ENCODE measurements at places on chromosomes 1 and 21. TPM values are rescaled to one million over a fixed set of nuclear protein-coding genes. Genes with fewer than 3 reads are reported as not detected.

- DNase-seq = no peak
Measured at GRCh38 chr1:223393275-223394214, at the start of gene CCDC185. Gene CCDC185 (plus strand): TSS chr1:223393415. CDS start chr1:223393476, 61 bp downstream.

DNA sequence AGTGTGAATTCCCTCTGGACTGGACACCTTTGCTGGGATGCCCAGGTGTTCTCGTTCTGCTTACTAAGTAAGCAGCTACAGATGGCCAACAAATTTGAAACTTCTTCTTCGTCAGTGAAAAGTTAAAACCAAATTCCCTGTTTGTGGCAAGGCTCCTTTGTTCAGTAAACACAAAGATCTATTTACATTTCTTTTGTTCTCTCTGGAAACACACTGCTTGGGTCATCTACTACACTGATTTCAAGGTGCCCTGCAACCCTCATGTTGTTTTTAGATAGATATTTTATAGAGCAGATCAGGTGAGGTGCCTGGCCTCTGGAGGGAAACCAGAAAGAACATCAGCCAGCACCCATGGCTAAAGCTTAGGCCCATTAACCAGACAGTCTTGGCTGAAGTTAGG is 157.2 kb upstream of the UBE2U start:
- DNase-seq = no peak

- DNase-seq = no peak
Measured at GRCh38 chr1:50521703-50522102, 98.5 kb upstream of the DMRTA2 start.

DNA sequence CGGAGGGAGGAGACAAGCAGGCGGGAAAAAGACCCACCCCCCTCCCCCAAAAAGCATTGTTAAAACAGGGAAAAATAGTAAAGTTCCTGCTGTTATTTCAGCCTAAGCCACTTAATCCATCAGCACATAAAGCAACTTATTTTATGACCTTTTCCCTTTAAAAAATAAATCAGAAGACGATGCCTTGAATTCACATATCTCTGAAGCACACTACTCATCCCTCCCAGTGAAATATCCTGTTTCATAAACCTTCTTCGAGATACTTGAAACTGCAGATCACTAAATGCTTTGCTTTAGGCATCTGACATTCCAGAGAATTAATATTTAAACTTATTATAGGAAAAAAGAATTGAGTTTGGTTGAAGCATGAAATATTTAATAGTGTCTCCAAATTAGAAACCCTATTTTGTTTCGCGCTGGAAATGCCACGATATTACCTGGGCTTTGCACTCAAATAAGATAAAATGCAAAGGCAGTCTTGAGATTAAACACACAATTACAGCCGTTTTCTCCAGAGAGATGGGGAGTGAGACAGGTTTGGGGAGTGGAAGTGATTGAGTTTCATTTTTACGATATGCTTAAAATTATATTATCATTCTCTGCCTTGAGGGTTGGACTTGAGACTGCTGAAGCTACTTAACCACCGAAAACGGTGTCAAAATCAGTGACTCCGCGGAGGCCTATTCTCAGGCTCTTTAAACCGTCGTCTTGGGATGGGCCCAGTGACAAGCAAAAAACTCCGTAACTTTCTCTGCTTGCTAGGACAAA is 9.3 kb downstream of the GLIS1 start:
- DNase-seq = no peak

DNA sequence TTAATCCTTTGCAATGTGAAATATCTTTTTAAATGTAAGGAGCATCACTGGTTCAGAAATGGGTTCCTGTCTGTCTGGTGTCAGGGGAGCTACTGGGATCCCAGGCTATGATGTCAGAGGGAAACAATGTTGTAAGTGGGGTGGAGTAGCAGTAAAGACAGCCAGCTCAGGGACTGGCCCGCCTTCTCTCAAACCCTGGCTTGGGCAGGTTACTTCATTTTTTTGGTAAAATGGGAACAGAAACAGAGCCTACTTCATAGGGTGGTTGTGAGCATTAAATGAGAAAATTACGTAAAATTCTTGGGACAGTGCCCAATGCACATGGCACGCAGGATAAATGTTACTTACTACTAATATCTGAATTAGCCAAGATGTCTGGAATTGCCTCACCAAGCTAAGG is 30.7 kb upstream of the IL20 start:
- no peak for DNase-seq

- no peak for DNase-seq
Measured at GRCh38 chr1:180166436-180166800, 11.7 kb downstream of the QSOX1 start.

- DNase-seq = no peak
Measured at GRCh38 chr1:96865731-96866685, 144.4 kb downstream of the PTBP2 start.

DNA sequence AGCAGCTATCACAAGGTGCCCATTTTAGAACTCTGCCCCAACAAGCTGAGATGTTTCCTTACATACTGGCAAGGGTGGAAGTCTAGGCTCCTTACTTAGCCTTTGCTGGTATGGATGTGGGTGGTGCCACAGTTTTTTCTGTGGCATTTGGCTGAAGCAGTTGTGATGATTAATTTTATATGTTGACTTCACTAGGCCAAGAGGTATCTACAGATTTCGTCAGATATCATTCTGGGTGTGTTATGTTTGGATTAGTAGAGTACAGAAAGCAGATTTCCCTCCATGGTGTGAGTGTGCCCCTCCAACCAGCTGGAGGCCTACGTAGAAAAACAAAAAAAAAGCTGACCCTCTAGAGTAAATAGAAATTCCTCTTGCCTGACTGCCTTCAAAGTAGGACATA is 317.0 kb downstream of the BARHL2 start:
- DNase-seq = no peak

DNA sequence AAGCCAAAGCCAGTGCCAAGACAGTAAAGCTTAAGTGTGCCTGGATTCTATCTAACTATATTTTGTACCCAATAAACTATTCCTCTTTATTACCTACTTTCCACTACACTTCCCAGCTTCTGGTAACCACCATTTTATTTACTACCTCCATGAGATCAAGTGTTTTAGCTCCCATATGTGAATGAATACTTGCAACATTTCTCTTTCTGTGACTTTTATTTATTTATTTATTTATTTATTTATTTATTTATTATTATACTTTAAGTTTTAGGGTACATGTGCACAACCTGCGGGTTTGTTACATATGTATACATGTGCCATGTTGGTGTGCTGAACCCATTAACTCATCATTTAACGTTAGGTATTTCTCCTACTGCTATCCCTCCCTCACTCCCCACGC is 582.1 kb downstream of the AMY1C start:
- no peak for DNase-seq

The JAM2 gene
- total RNA-seq = 12.3 TPM

DNA sequence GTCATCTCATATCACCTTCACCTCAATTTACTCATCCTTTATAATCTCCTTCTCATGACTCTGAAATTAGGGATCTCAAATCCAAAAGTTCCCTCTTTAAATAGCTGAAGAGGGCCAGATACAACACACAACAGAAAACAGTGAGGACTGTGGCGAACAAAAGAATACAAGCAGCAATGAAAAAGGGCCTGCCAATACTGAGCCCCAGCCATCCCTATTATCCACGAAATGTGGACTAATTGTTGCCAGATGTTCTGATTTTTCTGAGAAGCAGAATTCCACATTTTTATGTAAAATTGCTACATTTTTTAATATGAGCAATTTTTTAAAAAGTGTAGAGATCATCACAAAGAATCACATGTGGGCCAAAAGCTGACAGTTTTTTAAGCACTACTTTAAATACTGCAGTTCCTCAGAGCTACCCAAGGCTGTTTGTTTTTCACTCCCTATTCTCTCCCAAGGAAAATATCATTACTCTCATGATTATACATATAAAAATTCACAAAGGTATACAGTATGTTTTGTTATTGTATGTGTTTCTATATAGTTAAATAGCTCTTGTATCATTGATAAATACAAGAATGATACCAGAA is 90.0 kb downstream of the ASH1L start:
- DNase-seq = no peak

The PTPRC gene
- total RNA-seq = 10.1 TPM

The TTC39A gene
- 14.9 TPM for total RNA-seq

DNA sequence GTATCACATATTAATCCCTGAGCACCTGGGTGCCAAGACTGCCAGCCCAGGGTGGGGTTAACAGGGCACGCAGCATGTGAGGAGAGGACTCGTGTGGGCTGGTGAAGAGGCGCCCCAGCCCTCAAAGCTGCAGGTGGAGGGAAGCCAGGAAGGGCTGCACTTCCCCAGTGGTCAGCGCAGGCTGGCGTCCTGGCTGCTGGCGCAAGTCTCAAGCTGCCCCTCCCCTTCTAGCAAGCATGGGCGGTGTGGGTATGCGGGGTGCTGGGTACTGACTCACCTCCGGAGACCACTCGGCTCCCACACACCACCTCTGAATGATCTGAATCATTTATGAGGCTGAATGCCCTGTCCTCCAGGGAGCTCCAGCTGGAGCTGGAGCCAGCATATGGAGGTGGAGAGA is 44.0 kb downstream of the EIF2D start:
- DNase-seq = no peak

- DNase-seq = no peak
Measured at GRCh38 chr1:28412731-28413130, 43.2 kb downstream of the PHACTR4 start.

The ITLN2 gene
- total RNA-seq = 6.3 TPM

The CADM3 gene
- 12.5 TPM for total RNA-seq

The ALX3 gene
- not detected for total RNA-seq

The SH2D1B gene
- not detected for total RNA-seq

- no peak for DNase-seq
Measured at GRCh38 chr1:236982380-236982779, 21.9 kb downstream of the MT1HL1 start.

DNA sequence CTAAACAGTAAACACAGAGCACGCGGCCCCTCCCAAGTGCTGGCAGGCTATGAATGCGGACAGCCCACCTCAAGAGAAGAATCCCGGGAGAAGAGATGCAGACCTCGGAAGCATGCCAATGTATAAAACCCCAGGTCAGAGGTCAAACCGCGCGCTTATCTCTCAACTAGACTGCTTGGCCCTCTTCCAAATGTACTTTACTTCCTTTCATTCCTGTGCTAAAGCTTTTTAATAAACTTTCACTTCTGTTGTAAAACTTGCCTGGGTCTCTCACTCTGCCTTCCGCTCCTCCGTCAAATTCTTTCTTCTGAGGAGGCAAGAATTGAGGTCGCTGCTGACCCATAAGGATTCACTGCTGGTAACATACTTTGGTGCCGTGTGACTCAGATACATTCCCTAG is 216.0 kb downstream of the S1PR1 start:
- DNase-seq = no peak

DNA sequence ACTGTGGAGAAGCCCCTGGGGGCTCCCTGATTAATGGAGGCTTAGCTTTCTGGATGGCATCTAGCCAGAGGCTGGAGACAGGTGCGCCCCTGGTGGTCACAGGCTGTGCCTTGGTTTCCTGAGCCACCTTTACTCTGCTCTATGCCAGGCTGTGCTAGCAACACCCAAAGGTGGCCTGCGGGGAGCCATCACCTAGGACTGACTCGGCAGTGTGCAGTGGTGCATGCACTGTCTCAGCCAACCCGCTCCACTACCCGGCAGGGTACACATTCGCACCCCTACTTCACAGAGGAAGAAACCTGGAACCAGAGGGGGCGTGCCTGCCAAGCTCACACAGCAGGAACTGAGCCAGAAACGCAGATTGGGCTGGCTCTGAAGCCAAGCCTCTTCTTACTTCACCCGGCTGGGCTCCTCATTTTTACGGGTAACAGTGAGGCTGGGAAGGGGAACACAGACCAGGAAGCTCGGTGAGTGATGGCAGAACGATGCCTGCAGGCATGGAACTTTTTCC is 24.8 kb downstream of the PCSK9 start:
- no peak for DNase-seq

DNA sequence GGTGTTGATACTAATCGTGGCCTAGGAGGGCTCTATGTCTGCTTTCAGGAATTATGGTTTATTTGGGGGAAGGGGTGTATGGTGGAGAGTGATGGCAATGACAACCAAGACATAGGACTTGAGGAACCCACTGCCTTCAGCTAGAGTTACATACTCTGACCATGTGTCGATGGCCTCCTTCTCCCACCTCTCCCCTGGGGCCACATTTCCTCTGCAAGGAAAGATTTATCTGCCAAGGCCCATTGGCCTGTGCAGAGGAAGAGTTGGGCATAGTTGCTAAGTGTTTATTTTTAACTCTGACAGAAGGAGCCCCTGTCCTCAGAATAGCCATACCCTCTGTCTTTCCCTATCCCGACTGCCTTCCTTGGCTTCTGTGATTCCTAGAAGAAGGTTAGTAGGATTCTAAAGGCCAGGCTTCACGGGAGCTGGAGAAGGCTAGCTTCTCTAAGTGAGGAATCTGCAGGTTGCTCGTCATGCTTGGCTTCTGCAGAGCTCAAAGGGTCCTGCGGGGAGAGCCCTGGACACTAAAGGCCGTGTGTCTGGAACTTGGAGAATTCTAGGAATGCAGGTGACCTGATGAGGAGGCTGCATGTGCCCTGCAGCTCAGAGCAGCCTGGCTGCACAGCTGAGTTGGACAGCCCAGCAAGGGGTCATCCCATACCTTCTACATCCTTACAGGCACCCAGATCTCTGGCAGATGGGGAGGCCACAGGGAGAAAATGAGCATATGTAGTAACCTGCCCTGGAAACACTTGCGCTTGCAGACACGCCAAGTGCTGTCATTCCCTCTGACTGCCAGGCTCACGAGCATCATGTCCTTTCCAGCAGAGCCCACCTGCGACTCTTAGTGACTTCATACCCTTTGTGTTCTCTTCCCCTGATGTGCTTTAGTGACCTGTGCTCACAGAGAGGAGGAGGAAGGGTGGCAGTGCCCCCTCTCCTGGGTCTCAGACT is 9.7 kb downstream of the MAPKAPK2 start:
- DNase-seq = no peak

The ARHGEF16 gene
- 1.5 TPM for total RNA-seq

The LIN28A gene
- total RNA-seq = not detected

The SLC45A1 gene
- total RNA-seq = 3.0 TPM

The SLFNL1 gene
- total RNA-seq = not detected

- no peak for DNase-seq
Measured at GRCh38 chr1:18546026-18546425, 65.3 kb downstream of the KLHDC7A start.

GRCh38 chr1:208917281-208917680 is 666.2 kb upstream of the CAMK1G start:
- DNase-seq = no peak

DNA sequence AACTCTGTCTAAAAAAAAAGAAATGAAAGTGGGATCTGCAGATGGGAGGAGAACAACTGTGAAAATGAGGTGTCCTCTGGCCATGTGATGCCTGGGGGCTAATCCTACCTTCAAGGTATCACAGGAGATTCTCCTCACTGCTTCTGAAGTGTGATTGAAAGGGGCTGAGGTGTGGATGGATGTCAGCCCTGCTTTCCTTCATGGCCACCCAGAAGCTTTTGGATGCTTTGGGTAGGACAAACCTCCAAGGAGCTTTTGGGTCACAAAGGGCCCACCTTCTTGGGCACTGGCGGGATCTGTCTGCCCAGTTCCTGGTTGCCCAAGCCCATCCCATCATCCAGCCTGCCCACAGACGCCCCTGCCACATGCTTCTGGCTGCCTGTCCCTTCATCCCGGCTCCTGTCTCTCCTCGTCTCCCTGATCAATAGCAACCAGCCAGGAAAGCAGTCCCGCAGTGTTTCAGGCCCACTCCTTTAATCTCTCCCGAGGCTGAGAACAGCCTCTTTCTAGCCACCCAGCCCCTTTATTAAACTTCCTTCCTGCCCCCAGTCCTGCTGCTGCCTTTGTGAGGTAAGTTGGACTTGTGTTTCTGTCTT is 87.2 kb downstream of the MAN1C1 start:
- no peak for DNase-seq

The KPRP gene
- not detected for total RNA-seq

Data from right atrium auricular region (tissue), 2 donors.